ENCODE measurements at places on chromosomes 7 and 10. TPM values are rescaled to one million over a fixed set of nuclear protein-coding genes. Genes with fewer than 3 reads are reported as not detected.

Gene CACNB2
- total RNA-seq = 0.13 TPM

Gene SSC4D
- total RNA-seq = 0.20 TPM

Gene SKIDA1
- total RNA-seq = not detected

Gene SEMA4G
- 0.52 TPM for total RNA-seq

Gene CALHM2
- total RNA-seq = 14.7 TPM

Gene NEUROG3
- total RNA-seq = not detected

Gene FBXL13
- total RNA-seq = not detected

Gene ELAPOR2
- total RNA-seq = 10.5 TPM

Gene MBLAC1
- total RNA-seq = 7.4 TPM

Gene ABCB4
- total RNA-seq = 0.61 TPM

Gene PRLHR
- not detected for total RNA-seq

DNA sequence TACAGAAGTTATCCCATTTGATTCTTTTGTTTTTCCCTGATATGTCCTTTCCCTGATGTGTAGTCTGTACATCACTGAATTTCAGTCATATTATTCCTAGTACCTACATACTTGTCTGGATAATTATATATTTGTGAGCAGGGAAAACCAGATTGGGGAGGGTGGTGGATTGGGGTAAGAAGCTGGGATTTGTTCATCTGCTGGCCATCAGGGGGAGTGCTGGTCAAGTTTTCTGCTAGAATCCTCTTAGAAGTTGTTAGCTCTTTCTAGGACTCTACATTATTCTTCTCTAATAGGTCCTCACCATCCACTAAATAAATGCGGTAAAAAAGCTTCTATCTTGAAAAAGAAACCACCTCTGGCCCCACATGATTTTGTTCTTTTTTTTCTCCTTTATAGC is 232.7 kb upstream of the TAC1 start:
- no peak for DNase-seq

DNA sequence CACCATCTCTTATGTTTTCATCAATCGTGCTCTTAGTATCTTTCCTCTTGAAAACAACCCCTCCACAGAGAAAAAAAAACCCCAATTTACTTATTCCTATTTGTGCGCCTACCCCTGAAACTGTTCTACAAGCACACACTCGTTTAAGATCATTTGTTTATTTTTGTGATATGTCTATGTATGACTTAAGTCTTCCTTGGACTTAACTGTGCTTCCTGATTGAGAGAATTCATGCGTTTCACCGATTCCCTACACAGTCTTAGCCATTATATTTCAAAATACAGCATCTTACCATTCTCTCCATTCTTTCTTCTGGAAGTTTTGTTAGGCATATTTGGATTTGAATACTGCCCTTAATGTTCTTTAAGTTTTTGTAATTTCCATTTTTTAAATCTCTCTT is 159.4 kb downstream of the MLLT10 start:
- DNase-seq = no peak

DNA sequence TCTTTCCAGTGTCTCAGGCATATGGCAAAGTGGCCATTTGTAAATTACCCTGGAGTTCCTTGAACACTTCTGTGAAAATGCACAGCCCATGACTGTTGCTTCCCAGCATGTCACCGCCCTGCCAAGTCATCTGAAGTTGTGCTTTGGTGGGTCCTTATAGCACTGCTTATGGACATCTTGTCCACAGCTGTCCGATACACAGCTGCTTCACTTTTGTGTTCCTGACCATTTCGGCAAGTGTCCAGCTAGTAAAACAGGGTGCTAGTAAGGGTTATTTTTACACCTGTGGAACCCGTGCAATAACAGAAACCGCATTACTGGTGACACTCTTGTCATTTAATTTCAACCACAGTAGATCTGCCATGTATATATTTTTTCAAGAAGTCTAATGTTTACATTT is 29.7 kb downstream of the PIP4K2A start:
- DNase-seq = no peak

GRCh38 chr7:151176401-151176800 is 8.9 kb upstream of the GBX1 start:
- no peak for DNase-seq

DNA sequence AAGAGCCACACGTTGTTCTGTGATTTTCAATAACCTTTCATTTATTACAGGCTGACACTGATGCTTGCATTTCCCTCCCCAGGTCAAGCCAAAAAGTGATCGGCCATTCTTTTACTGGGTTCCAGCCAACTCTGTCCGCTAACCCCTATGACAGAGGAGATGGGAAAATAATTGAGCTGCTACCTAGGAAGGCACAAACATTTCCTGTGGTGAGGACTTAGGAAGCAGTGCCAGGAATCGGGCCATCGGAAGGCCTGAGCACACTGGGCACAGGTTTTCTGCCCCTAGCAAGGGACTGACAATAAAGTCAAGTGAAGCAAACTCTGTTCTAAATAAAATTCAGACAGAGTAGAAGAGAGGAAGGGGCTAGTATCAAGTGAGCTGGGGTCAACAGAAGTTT is 313.0 kb upstream of the AOAH start:
- no peak for DNase-seq

GRCh38 chr10:104054430-104054829 is 31.2 kb downstream of the COL17A1 start:
- no peak for DNase-seq

- DNase-seq = no peak
These were observed 120.5 kb downstream of the CCNY start for GRCh38 chr10:35456784-35457183.

DNA sequence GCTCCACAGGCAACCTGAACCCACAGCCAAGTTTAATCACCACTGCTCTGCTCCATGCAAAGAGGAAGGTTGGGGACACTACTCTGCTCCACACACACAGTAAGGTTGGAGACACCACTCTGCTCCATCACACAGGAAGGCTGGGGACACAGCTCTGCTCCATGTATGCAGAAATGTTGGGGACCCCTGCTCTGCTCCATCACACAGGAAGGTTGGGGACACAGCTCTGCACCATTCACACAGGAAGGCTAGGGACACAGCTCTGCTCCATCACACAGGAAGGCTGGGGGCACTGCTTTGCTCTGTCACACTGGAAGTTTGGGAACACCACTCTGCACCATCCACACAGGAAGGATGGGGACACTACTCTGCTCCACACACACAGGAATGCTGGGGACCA is 14.8 kb upstream of the ADARB2 start:
- no peak for DNase-seq

DNA sequence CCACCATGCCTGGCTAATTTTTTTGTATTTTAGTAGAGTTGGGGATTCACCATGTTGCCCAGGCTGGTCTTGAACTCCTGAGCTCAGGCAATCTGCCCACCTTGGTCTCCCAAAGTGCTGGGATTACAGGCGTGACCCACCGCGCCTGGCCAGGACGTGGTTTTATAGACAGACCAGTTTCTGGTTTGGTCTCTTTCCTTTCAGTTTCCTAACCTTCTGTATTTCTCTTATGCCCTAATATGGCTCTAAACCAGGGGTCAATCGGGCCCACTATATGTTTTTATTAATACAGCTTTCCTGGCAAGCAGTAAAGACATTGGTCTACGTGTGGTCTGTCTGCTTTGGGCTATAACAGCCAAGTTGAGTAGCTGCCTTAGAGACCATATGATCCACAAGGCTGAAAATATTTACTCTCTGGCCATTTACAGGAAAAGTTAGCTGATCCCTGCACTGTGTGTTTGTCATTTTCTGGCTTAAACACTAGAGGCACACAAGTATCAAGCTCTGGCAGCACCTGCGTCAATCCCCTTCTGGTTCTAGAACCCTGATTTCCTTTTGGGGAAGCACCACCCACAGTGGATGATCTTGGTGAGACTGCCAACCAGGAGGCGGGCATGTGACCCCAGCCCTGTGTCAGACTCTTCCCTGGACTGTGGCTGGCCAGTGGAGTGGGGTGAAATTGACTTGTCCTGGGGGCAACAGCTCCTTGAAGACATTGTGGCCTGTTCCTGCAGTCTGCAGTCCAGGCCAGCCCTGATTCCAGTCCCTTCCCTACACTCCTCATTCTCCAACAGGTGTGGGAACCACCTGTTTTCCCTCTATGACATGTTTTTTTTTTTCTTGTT is 497.2 kb downstream of the PLXNA4 start:
- no peak for DNase-seq

GRCh38 chr10:93741367-93741766 is 16.4 kb upstream of the LGI1 start:
- no peak for DNase-seq

DNA sequence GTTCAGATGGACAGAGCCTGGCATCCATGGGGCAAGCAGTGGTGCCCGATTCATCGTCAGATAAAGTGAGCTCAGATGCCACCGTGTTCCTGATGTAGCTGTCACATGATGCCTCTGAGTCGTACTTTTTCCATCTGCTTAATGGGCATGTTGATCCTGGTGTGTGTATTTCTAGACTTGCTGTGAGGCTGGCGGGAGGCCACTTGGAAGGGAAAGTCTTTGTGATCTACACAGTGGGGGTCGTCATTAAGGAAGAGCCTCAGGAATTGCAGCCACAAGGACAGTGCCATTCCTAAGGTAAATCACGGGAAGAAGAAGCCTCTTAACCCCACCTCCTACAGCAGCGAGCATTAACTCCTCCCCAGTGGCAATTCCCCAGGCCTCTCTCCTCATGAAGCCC is 63.0 kb downstream of the RGS10 start:
- no peak for DNase-seq

DNA sequence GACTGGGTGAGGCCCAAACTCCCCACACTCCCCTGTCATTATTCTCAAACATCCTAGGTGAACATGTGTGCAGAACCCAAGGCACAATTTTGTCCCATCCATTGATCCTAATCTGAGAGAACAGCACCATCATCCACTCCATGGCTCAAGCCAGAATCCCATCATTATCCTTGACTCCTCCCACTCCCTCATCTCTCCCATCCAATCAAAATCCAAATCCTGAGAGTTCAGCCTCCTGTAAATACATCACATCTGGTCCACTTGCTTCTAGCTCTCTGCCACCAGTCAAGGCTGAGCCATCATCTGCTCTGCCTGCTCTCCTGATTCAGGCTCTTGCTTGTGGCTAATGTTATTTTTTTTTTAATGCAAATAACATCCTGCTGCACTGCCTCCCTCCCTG is 75.9 kb upstream of the SLF2 start:
- no peak for DNase-seq

GRCh38 chr10:77592946-77593636 is 44.5 kb downstream of the KCNMA1 start:
- peak; percentile 61 for DNase-seq

GRCh38 chr7:102101926-102102325 is 184.7 kb upstream of the SH2B2 start:
- no peak for DNase-seq

GRCh38 chr7:122438006-122438405 is 133.5 kb upstream of the FEZF1 start:
- no peak for DNase-seq

DNA sequence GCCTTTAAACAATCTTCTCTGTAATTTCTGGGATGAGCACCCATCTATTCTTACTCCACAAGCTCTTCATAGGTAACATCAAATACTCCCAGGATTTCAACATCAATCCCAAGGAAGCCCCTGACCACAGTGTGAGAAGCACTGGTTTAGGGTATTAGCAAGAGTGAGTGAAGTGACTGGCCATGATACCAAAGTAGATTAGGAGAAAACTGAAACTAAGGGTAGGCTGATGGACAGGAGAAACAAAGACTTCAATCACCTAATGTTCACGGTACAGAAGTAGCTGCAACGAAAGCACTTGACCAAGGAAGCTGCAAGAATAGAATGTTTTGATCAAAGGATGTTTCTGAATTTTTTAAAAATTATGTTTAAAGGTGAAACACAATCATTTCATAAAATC is 49.8 kb downstream of the LMBR1 start:
- DNase-seq = no peak

DNA sequence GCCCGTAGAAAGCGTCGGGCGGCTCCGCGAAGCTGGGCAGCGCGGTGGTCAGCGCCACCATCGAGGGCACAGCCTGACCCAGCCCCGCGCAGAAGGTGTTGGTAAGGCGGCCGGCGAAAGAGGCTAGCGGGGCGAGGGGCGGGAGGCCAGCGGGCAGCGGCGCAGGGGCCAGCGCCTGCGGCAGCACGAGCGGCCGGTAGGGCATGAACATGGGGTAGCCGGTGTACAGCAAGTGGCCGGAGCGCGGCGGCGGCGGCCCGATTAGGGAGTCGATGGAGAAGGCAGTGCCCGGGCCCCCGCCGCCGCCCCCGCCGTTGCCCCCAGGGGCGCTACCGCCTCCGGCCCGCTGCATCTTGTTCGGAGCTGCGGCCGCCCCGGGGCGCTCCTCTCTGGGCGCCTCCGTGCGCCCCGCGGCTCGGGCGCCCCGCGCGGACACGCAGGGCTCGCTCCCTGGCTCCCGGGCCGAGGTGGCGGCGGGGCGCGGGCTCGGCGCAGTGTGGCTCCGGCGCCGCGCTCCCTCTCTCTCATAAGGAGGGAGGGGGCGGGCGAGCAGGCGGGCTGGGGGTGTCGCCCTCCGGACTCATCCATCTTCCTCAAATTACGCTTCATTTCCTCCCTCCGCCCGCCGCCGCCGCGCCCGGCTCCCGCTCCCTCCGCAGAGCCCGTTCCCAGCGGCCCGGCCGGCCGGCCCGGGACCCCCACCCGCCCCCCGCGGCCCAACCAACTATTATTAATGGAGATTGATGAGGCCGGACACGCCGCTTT is at the start of gene GBX1:
GBX1 (minus strand) TSS at position 498 of the 765 bp plus-strand sequence; CDS start at position 352, 146 bp downstream.
- no peak for DNase-seq

GRCh38 chr10:117165538-117166417 is 27.7 kb upstream of the VAX1 start:
- DNase-seq = no peak

GRCh38 chr7:95794917-95795515 is 22.7 kb downstream of the DYNC1I1 start:
- no peak for DNase-seq
